Natural killer cell treated with Interleukin-12 subunit alpha and Interleukin-12 subunit beta and Interleukin-15 and Interleukin-18, amount 100 ng/mL, for 72 hours (primary cell): ENCODE measurements at places on chromosomes 11 and 22. TPM values are rescaled to one million over a fixed set of nuclear protein-coding genes. Genes with fewer than 3 reads are reported as not detected.

The CATSPERZ gene
- not detected for total RNA-seq

DNA sequence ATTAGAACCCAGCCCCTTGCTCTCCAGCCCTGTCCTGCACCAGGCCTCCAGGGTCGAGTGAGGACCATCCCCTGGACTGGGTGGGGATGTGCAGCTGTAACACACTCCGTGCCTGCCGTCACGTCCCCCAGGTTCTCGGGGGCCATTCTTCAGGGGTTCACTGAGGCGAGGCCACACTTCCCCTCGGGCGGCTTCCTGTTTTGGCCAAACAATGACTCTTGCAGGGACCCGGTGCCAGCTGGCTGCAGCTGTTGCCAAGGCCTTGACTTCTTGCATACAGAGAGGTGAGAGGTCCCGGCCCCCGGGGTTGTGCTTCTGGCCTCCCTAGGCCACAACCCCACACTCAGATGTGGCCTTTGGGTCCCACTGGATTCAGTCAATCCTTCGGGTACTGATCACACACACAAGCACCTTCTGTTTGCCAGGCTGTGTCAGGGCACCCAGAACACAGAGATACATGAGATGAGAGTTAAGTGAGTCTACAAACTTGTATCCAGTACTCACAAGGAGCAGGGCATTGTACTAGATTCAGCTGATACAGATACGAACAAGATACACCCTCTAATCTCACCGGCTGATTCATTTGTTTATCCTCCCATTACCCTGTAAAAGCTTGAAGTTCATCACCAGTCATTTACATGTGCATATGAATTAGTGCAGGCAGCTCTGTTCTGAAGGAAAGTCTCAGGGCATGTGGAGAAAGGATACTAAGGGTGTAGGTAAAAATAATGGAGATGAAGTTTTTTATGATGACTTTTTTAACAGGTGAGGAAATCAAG, 32.9 kb downstream of the LRRC32 start:
- H3K36me3 ChIP-seq = no peaks in the 10 kb centered on the region
- H3K27me3 ChIP-seq = peaks cover 43% of the 10 kb centered on the region
- H3K4me1 ChIP-seq = peaks cover 1% of the 10 kb centered on the region
- H3K27ac ChIP-seq = no peak overlapping the region
- no peak for DNase-seq

GRCh38 chr11:115188188-115188897, 315.9 kb downstream of the CADM1 start:
- H3K36me3 ChIP-seq = no peaks in the 10 kb centered on the region
- H3K4me1 ChIP-seq = no peaks in the 10 kb centered on the region
- H3K27me3 ChIP-seq = peaks cover 3% of the 10 kb centered on the region
- no peak for DNase-seq
- no peak overlapping the region for H3K27ac ChIP-seq

DNA sequence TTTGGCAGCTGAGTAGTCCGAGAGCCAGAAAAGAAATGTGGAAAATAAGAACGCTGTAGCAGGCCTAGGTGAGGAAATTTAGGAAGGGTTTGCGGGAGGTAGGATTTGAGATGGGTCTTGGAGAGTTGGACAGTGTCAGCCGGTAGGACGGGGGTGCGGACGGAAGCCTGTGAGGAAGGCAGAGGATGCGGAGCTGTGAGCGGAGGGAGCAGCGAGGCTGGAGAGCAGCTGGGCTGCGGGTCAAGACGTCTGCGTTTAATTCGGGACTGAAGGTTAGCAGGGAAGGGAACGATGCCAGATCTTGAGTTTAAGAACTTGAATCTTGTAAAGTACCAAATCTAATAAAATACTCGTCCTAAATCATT, 669 bp upstream of the TIGD3 start:
- no peaks in the 10 kb centered on the region for H3K27me3 ChIP-seq
- H3K4me1 ChIP-seq = peaks cover 14% of the 10 kb centered on the region
- H3K4me3 ChIP-seq = peak overlapping the region; percentile 75
- peaks cover 8% of the 10 kb centered on the region for H3K36me3 ChIP-seq
- peak overlapping the region; percentile 71 for H3K27ac ChIP-seq

DNA sequence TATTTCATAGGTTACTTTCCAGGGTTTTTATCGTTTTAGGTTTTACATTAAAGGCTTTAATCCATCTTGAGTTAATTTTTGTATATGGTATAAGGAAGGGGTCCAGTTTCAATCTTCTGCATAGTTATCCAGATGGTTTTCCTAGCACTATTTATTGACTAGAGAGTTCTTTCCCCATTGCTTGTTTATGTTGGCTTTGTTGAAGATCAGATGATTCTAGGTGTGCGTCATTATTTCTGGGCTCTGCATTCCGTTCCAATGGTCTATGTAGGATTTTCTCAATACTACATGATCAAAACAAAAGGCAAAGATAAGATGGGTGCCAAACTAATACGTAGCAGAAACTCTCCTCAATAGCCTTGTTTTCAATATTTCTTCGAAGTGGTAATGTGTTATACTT, 14.3 kb upstream of the RIC3 start:
- no peak overlapping the region for H3K27ac ChIP-seq
- H3K4me1 ChIP-seq = no peaks in the 10 kb centered on the region
- DNase-seq = no peak
- no peak overlapping the region for H3K4me3 ChIP-seq
- H3K27me3 ChIP-seq = peaks cover 27% of the 10 kb centered on the region
- no peaks in the 10 kb centered on the region for H3K36me3 ChIP-seq

GRCh38 chr11:118087931-118088330, 1.2 kb upstream of the SMIM35 start:
- H3K27ac ChIP-seq = no peak overlapping the region
- H3K4me1 ChIP-seq = no peaks in the 10 kb centered on the region
- DNase-seq = no peak

DNA sequence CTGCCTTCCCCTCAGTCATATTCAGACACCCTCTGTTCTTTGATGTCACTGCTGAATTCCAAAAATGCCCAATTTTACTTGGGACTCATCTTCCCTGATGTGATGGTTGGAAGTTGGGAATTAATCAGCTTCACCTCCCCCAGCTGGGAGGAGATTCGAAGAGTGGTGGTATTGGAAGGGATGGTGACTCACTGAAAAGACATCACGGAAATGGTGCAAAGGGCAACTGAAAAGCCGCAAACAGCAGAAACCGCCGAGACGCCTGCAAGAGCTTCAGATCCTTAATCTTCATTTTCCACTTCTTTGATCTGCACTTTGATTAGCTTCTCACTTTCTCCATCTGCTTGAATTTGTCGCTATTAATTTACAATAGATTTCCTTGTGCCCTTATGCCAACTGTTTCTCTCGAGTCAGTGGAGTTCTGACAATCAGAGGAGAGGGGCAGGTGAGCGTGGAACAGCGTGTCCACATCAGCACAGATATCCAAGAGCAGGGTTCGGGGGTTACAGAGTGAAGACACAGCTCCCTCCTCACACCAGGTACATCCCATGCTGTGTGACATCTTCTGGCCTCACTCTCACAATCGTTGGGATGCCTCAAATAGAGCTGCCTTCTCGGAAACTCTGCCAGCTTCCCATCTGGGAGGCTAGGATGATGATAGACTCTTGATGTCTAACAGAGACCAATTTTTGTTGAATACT, 325.4 kb downstream of the BRD1 start:
- no peaks in the 10 kb centered on the region for H3K27me3 ChIP-seq
- no peak for DNase-seq
- no peak overlapping the region for H3K27ac ChIP-seq
- H3K4me1 ChIP-seq = no peaks in the 10 kb centered on the region
- no peaks in the 10 kb centered on the region for H3K36me3 ChIP-seq

DNA sequence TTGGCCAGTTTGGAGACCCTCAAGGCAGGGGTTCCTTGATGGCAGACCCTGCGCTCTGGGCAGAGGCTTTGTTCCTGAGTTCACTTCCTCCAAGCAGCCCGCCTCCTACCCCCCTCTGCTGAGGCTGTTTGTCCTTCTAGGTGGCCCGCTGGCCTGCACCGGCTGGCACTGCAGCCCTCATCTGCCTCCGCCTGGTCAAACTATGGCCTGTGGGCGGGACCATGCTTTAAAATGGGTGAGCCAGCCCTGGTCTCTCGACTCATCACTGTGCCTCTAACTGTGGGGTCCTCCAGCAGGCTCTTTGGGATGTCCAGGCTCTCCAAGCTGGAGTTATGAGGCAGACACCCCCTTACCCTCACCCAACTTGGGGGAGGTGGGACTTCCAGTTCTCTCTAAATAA, 114.1 kb upstream of the SLC22A12 start:
- peaks cover 3% of the 10 kb centered on the region for H3K4me1 ChIP-seq
- H3K4me3 ChIP-seq = no peak overlapping the region
- no peaks in the 10 kb centered on the region for H3K36me3 ChIP-seq
- DNase-seq = no peak
- peaks cover 10% of the 10 kb centered on the region for H3K27me3 ChIP-seq
- H3K27ac ChIP-seq = no peak overlapping the region

The MOV10L1 gene
- total RNA-seq = not detected

GRCh38 chr11:112817376-112817775, 143.8 kb upstream of the NCAM1 start:
- no peak overlapping the region for H3K27ac ChIP-seq
- peaks cover 2% of the 10 kb centered on the region for H3K27me3 ChIP-seq
- no peak for DNase-seq

DNA sequence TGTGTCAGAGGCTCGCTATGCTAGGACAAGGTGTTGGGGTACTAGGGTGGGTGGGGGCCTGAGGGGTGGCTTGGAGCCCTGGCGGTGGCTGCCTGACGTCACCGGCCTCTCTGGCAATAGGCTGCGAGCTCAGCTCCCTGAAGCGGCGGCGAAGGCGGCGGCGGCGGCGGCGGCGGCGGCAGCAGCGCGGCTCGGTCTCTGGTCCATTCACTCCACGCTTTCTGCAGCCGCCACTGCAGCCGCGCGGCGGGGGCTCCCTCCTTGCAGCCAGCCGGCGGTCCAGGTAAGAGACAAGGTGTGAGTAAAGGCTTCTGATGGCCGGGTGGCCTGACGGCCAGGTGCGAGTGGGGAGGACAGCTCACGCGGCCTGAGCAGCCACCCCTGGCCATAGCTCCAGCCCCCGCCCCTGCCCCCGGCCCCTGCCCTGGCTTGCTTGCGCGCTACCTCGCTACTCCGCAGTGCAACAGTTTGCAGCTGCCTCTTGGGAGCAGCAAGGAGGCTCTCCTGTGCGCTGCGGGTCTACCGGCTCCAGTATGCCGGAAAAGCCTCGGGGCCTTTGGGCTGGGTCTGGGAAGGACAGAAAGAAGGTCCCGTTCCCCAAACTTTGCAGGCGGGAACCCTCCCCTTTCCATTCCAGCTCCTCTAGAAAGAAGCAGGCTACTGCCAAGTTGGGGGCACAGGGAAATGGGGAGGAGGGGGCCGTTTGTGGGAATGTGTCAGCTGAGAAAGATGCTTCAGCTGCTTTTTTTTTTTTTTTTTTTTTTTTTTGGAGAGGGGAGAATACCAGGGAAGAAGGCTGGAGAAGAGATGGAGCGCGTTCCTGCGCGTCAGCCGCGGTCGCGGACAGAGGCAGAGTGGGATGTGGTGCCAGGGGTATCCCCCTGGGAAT, at the start of gene C11orf87:
C11orf87 (plus strand) TSS at position 210 of the 889 bp plus-strand sequence. CDS start 1,444 bp downstream, outside the sequence.
- H3K4me1 ChIP-seq = no peaks in the 10 kb centered on the region
- DNase-seq = no peak
- peaks cover 6% of the 10 kb centered on the region for H3K36me3 ChIP-seq
- no peak within 1 kb of the TSS for H3K4me3 ChIP-seq
- H3K27ac ChIP-seq = no peak within 1 kb of the TSS
- H3K27me3 ChIP-seq = peaks cover 31% of the 10 kb centered on the region

The DGAT2 gene
- total RNA-seq = 1.00 TPM

The PACSIN3 gene
- total RNA-seq = 1.1 TPM

The KCNE3 gene
- 0.73 TPM for total RNA-seq

The NLRP6 gene
- 1.2 TPM for total RNA-seq

DNA sequence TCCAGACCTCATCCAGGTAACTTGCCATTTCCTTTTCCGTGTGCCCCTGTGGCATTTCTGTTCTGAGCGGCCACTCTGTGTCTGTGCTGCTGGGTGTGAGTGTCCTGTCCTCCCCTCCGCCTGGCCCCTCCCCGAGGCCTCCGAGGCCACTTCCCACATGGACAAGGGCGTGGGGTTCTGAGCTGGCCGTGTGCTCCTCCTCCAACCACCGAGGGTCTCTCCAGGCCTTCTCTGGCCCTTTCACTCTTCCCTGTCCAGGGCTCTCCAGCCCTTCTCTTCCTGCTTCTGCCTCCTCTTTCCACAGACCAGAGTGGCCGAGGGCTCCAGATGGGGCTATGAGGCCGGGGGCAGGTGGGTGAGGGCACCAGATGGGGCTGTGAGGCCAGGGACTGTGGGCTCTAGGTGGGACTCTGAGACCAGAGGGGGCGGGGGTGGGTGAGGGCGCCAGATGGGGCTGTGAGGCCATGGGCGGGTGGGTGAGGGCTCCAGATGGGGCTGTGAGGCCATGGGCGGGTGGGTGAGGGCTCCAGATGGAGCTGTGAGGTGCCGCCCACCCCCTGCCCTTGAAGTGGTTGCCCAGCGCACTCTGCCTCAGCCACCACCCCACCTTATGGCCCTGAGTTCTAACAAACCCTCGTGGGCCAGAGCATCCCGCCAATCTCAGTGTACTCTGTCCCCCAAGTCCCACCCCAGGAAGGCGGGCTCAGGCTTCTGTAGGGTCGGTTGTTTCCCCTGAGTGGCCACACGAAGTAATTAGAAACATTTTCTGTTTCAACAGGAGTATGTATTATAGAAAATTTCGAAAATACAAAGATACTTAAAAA, 24.1 kb downstream of the PTDSS2 start:
- H3K27ac ChIP-seq = no peak overlapping the region
- no peak overlapping the region for H3K4me3 ChIP-seq
- peaks cover 3% of the 10 kb centered on the region for H3K4me1 ChIP-seq
- no peak for DNase-seq

- H3K27ac ChIP-seq = no peak overlapping the region
- H3K36me3 ChIP-seq = no peaks in the 10 kb centered on the region
- no peak overlapping the region for H3K4me3 ChIP-seq
- H3K4me1 ChIP-seq = no peaks in the 10 kb centered on the region
- DNase-seq = no peak
Measured at GRCh38 chr11:7300281-7300680, 48.6 kb downstream of the SYT9 start.

- H3K4me3 ChIP-seq = peak overlapping the region; percentile 87
- H3K27ac ChIP-seq = peak overlapping the region; percentile 99
- peaks cover 51% of the 10 kb centered on the region for H3K4me1 ChIP-seq
- no peak for DNase-seq
- no peaks in the 10 kb centered on the region for H3K27me3 ChIP-seq
Measured at GRCh38 chr22:23138584-23139435, 3.0 kb downstream of the RSPH14 start.

The CCDC87 gene
- not detected for total RNA-seq

- H3K4me3 ChIP-seq = no peak overlapping the region
- DNase-seq = no peak
- peaks cover under 1% of the 10 kb centered on the region for H3K4me1 ChIP-seq
Measured at GRCh38 chr22:31089160-31090100, 8.3 kb downstream of the SMTN start.

DNA sequence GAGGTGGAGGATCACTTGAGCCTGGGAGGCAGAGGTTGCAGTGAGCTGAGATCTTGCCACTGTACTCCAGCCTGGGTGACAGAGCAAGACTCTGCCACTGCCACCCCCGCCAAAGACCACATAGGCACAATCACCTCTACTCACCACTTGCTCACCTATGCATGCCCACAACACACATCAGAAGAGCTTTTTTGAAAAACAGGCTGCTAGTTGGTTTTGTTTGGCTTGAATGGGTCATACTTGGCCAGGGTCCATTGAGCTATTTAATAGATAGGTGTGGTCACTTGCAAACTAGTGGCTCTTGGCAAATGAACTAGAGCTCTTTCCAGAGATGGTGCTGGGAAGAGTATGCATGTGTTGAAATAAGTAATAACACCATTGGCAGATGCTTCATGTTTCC, 80.1 kb downstream of the EMSY start:
- DNase-seq = no peak
- peaks cover 31% of the 10 kb centered on the region for H3K36me3 ChIP-seq
- H3K4me1 ChIP-seq = no peaks in the 10 kb centered on the region

GRCh38 chr22:17243524-17243923, 24.3 kb upstream of the ADA2 start:
- DNase-seq = no peak
- no peaks in the 10 kb centered on the region for H3K4me1 ChIP-seq
- no peaks in the 10 kb centered on the region for H3K36me3 ChIP-seq
- H3K4me3 ChIP-seq = no peak overlapping the region

The OR51B4 gene
- total RNA-seq = not detected
